ENCODE measurements at places on chromosomes 11 and 22.

GRCh38 chr11:125270711-125271110, 106.2 kb downstream of the PKNOX2 start:
- DNase-seq = no peak

DNA sequence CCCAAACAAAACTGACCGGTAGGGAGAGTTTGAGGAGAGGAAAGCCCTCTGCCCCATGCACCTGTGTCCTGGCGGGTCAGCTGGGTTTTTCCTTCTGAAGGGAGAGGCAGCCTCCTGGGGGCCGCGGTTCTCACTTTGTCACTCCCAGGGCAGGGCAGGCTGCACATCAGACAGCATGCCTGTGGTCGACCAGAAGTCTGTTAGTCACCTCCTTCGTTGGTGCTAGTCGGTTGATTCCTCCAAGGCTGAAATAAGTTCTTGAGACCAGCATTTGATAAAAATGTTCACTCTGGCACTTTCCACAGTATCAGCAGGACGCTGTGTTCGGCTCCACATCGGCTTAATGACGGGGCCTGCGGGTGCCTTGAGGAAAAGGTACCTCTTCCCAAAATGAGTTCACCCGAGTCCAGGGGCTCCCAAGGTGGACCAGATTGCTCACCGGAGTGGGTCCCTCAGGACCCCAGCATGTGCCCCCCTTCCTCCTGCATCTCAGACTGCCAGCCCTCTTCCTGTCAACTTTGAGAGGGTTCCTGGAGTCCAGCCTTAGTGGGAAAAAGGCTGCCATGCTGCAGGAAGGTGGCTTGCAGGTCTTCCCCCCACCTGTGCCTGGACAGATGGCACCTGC, 373.7 kb upstream of the B3GAT1 start:
- no peak for DNase-seq

DNA sequence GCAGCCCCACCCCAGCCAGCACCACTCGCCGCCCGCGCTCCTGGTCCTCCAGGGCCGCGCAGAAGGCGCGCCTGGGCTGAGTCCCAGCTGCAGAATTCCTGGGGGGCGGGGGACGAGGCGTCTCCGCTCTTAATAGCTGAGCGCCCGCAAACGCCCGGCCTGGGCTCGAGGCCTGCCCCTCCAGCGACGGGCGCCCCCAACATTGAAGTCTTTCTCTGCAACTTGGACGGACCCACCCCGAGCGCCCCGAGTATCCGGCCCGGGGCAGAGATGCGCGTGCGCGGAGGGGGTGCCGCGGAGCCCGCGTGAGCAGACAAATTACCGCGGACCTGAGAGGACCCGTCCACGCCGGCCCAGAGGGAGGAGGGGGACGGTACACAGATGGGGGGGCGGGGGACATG, 6.7 kb upstream of the SYT7 start:
- DNase-seq = no peak

- DNase-seq = no peak
Measured at GRCh38 chr11:130174642-130175041, 15.1 kb downstream of the ST14 start.

DNA sequence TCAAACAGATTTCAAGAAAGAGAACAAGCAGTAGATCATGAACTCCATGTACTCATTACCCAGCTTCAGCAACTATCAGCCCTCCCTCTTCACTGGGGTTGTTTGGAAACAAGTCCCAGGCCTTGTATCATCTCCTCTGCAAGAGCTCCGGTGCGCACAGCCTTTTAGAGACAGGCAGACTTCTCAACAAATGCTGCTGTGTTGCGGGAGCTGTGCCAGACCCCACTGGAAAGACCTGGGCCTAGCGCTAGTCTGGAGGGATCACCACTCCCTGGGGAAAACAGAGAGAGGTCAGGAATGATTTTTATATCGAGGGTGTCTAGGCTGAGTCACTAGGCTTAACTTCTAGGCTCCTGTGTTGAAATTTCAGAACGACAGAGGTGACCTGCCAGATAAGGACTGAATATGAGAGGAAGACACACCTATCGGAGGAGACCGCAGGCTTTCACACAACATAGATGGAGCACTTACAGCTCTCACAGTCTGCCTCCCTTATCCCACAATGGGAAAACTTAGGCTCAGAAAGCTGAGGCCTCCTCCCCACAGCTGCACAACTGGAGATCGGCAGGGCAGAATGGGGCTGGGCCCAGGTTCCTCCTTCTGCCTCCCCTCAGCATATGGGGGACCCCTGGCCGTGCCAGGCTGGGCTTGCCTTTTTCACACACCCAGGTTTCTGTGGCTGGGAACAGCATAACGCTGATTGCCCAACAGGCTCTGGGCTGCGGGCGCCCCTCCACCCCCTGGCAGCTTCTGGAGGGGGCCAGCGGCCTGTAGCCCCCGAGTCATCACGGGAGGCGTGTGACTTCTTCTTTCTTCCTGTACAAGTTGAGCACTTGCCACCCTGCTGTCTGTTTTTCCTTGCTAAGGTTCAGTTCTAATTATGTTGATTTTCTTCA, 86.0 kb downstream of the PKNOX2 start:
- no peak for DNase-seq

DNA sequence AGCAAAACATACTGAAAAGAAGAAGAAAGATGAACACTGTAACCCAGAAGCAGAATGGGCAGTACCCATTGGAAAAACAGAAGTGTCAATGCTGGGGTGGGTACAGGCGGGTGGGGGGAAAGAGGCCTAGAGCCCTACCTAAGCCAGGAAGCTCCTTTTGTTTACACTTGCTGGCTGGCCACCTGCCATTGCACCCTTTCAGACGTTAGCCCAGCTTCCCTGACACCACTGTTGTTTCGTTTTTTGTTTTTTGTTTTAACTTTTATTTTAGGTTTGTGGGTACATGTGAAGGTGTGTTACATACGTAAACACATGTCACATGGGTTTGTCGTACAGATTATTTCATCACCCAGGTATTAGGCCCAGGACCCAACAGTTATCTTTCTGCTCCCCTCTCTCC, 55.4 kb downstream of the PLEKHA7 start:
- no peak for DNase-seq
